ENCODE measurements at places on chromosomes 7 and 10.

DNA sequence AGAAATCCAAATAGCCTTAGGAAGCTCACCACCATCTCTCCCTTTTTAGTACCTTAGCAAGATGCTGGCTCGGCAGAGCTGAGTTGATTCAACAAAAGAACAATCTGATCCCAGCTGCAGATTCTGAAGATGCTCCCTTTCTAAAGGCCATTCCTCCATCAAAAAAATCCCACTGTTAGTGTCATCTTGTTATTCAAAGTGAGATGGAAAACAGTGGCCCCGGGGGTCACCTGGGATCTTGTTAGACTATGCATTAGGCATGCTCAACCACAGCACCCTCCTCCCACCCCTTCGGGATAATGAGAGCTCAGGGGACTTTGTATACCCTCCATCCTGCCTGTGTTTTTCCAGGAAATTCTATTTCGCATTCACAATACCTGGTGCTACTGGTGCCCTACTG, 2.4 kb downstream of the NCAPG2 start:
- DNase-seq, result no peak

DNA sequence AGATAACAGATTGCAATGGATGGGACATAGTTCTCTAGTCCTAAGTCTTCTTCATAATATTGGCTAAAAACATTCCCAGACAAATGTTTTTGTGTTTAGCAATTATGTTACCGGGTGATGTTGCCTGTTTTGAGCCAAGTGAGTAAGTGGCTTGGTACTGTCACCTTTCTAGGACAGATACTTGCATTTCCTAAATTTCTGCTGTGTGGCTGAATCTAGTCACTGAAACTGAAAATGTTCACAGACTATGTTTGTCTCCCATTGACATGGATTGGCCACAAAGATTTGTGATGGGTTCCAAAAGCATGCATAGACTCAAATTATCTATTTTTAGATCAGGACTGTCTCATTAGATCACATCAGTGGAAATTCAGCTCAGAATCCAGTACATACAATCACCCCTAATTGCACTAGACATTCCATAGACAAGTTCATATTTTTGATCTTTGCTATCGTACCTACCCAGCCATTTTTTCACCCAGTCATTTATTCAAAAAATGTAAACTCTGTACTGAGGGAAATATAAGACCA, 1222.1 kb upstream of the AUTS2 start:
- no peak for DNase-seq

- peak; percentile 66 for DNase-seq
Observed at GRCh38 chr7:100837099-100837836, 9.9 kb upstream of the EPHB4 start.

DNA sequence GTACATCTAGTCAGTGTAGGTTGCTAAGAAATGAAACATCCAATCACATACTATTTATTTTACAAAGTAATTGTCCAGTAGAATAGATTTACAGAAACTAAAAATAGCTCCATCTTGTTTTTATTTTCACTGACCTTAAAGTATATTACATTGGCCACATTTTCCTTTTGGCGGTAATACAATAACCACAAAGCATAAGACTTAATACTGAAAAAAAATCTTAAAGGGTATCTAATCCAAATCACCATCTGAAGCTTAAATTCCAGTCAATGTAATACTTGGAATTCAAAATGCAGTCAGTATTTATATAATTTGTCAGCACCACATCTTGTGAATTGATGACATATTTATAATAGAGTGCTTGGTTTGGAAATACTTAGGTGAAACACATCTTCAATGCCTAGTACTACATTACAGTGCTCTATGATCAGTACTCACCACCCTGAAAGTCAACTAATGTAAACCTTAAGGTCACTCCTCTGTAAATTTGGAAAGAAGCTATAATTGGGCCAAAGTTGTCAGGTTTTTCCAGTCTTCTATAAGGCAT, 8.9 kb downstream of the ANKMY2 start:
- no peak for DNase-seq

- DNase-seq, result no peak
Observed at GRCh38 chr10:71338728-71339495, 19.9 kb downstream of the SLC29A3 start.

DNA sequence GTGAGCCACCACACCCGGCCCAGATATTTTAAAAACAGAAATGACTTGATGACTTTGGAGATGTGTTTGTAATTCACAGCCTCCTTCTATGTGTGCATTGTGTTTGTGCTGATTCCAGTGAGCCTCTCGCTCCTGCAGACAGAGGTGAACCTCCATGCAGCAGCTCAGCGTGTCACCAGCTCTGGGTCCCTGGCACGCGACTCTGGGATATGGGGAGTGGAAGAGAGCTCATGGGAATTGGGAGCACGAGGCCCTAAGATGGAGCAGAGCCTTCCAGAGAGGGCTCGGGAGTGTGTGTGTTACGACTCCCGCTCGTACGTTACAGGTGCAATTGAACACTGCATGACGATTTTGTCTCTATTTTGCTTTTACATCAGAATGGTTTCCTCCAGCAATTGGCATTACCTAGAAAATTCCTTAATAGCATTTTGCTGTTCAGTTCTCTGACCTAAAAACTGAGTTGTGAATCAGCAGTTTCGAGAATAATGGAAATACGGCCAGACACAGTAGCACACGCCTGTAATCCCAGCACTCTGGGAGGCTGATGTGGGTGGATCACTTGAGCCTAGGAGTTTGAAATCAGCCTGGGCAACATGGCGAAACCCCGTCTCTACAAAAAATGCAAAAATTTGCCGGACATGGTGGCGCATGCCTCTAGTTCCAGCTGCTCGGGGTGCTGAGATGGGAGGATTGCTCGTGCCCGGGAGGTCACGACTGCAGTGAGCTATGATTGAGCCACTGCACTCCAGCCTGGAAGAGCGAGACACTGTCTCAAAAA, 204.6 kb downstream of the CUX1 start:
- DNase-seq, result no peak

GRCh38 chr10:90960355-90960814, 39.5 kb upstream of the ANKRD1 start:
- no peak for DNase-seq

- no peak for DNase-seq
Observed at GRCh38 chr7:33101906-33102305, 7.3 kb downstream of the RP9 start.

- DNase-seq, result no peak
Observed at GRCh38 chr10:48194830-48195229, 79.7 kb downstream of the FRMPD2 start.

DNA sequence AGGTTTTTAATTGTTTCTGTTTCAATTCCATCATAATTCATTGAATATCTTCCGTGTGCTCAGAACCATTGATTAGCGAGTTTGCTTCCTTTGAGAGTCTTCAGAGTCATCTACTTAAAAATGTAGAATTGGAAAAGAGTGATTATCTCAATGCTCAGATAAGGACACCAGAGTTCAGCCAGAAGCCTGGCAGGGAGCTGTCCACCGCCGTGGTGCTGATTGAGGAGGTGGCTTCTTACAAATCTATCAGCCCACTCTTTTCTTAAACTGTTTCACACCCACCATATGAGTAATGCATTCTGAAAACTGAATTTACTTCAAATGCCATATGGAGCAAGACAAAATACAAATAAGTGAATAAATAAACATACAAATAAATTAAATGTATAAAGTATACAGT, 79.3 kb downstream of the INSYN2A start:
- DNase-seq, result no peak

- no peak for DNase-seq
Observed at GRCh38 chr10:96685306-96685705, 35.0 kb downstream of the PIK3AP1 start.

DNA sequence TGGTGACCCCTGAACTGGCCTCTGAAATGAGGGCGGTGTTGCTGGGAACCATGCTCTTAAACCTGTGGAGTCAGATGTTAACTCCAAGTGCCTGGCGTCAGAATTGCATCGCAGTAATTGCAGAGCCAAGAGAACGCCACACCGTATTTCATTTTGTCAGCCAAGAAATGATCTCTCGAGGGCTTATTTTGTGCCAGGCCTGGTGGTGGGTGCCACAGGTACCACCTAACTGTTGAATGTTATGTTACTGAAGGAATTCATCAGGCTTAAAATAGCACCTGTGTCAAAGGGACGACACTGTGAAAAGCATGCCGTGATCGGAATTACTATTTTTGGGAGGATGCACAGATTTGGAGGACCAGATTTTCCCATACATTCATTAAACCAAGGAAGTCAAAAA, 51.9 kb upstream of the BAIAP2L1 start:
- DNase-seq, result no peak

GRCh38 chr7:47268851-47269836, 312.8 kb downstream of the TNS3 start:
- no peak for DNase-seq

- DNase-seq, result no peak
Observed at GRCh38 chr10:33818343-33818742, 483.9 kb upstream of the NRP1 start.

- no peak for DNase-seq
Observed at GRCh38 chr7:108266491-108266890, 136.3 kb upstream of the LAMB4 start.

- DNase-seq, result no peak
Observed at GRCh38 chr10:21230219-21230618, 295.3 kb downstream of the SKIDA1 start.

DNA sequence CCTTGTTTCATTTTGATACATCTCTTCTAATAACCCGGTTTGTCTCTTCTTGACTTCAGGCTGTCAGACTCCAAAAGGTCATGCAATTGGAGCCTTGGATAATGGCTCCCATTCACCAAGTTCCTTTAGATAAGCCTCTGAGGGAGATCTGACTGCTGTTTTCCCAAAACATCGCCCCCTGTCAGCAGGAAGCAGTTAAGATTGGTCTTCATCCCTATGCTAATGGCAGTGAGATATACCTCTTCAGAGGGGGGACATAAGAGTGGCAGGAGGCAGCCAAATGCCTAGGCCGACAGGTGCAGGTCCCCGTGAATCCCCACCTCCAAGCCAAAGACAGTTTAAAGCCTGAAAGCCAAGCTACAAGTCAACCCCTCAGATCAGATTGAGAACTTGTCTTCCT, 144.6 kb downstream of the WDR11 start:
- DNase-seq, result no peak

- DNase-seq, result no peak
Observed at GRCh38 chr7:42084263-42084662, 152.7 kb downstream of the GLI3 start.

DNA sequence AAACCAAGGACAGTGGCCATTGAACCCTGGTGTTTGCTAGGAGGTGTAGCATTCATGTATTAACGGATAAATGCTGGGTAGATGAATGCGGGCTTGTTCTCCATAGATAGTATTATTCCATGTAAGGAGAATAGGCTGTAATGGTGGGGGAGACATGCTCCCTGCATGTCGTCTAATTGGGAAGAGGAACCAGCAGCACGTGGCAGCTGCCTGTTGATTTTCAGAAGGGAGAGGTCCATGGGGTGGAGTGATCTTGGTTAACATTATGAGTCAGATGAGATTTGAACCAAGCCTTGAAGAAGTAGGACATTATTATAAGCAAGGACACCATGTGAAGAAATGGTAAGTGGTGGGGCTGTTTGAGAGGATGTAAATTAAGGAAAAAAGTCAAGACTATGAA, 112.5 kb downstream of the WNT2 start:
- DNase-seq, result no peak

- no peak for DNase-seq
Observed at GRCh38 chr7:44396931-44397545, 71.6 kb upstream of the CAMK2B start.

DNA sequence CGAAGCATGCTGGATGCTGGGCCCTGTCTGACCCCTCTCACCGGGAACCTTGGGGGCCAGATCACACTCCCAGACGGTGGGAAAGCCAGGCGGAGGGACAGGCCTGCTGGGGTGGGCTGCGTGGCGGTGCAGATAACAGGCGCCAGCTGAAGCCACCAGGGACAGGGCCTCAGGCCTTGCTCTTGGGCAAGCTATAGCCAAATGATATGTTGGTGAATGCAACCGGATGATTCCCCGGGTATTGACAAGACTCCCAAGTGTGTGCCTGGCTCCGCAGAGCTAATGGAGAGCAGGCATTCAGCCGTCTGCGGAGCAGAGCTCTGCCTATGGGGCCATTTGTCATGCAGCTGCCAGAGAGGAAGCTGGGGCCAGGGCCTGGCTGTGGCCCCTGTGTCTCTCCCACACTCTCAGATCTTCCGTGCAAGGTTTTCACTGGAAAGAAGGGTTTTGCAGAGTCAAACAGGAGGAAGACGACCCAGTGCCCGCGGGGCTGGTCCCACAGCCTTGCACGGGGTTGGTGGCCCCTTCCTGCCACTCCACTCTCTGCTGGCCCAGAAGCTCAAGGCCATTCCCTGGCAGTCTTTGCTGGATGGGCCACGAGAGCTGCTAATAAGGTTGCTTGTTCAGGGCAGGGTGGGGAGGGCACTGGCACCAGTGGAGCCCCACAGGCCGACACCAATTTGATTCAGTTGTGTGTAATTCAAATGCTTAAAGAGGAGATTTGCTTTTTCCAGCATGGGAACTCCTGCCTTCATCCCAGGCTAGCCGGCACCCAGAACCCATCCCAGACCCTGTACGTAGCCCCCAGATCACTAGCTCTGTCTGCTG, 91.8 kb downstream of the PRKAG2 start:
- no peak for DNase-seq

- DNase-seq, result no peak
Observed at GRCh38 chr7:29840701-29841100, 34.4 kb downstream of the WIPF3 start.

GRCh38 chr7:90421651-90422050, 18.4 kb downstream of the CLDN12 start:
- no peak for DNase-seq

- no peak for DNase-seq
Observed at GRCh38 chr7:485188-486081, 34.2 kb downstream of the PDGFA start.

- peak; percentile 33 for DNase-seq
Observed at GRCh38 chr10:7000061-7000460, 410.8 kb downstream of the SFMBT2 start.

DNA sequence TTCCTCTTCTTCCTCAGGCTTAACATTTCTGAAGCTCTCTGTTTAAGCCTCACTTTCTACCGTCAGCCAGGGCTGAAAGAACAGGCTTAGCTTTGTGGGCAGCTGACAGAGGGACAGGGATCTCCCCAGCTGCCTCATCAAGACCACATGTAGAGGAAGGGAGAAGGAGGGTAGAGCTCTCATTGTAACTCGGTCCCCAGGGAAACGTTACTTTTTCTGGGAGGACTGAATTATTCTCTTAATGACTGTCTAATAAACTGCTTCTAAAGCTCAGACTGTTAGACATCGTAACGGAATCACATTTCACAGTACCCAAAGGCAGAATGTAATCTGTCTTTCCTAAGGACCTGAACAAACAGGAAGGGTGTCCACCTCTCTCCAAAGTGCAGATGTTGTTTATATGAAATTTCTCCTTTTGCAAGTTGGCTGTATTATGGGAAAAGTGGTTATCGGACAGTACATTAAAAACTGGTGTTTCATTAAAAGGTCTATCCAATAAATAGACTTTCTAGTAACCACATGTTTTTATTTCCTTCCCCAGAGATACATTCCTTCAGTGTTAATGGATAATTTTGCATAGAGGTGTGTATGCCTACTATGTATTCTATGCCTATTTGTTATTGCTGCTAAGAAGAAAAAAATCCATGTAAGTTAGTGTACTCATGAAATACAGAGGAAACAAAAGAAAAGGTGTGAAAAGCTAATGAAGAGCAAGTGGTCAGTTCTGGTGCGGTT, 144.2 kb downstream of the CTTNBP2 start:
- DNase-seq, result no peak
